ENCODE measurements at places on chromosomes 7 and 10.

- DNase-seq: no peak
These were observed 326.2 kb downstream of the RNLS start for GRCh38 chr10:88256886-88257285.

GRCh38 chr7:68207676-68208075 lies 1211.0 kb downstream of the TYW1 start:
- DNase-seq: no peak

- DNase-seq: no peak
These were observed 39.7 kb downstream of the DNAJB12 start for GRCh38 chr10:72315054-72315453.

DNA sequence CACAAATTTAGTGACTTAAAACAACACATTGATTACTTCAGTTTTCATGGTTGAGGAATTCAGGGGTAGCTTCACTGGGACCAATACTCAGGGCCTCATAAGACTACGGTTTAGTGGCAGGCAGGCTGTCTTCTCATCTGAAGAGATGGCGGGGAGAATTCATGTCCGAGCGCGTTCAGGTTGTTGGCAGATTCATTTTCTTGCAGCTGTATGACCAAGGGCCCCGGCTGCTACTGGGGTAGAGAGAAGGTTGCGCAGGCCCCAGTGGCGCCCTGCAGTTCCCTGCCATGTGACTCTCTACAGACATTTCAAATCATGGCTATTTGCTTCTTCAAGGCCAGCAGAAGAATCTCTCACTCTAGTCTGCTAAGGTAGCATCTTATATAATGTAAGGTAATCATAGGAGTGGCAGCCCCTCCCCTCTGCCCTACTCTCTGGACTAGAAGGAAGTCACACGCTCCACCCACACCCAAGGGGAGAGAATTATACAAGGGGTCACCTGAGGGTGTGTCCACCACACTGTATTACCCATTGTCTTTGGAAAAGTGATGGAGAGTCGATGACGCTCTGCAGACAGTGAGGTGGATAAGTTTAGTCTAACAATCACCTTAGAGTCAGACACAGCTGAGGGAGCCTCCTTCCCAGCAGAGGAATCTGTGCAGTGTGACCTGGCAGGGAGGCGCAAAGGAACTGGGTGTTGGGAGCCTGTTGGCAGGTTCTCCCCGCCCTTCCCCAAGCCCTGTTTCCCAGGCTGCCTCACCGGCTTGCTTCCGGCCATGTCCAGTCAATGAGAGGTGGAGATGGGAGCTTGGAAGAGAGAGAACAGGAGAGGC lies 35.7 kb upstream of the PLEKHA1 start:
- DNase-seq: no peak

DNA sequence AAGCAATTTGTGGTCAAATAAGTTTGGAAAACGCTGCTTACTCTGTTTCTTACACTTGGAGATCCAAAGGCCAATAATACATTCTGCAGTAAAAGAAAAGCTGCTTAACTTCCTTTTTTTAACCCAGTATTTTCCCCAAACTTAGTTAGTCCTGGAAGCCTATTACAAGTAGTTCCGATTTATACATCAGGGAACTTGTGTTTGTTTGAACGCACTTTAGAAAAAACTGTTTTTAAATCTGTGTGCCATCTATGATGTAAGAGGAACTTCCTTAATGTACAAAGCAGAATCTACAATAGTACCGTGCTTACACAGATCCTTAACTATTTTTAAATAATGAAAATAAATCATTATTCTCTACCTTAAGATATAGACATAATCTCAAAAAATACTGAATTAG lies 23.0 kb downstream of the SFR1 start:
- DNase-seq: no peak
